ENCODE measurements at places on chromosomes 1 and 21.

DNA sequence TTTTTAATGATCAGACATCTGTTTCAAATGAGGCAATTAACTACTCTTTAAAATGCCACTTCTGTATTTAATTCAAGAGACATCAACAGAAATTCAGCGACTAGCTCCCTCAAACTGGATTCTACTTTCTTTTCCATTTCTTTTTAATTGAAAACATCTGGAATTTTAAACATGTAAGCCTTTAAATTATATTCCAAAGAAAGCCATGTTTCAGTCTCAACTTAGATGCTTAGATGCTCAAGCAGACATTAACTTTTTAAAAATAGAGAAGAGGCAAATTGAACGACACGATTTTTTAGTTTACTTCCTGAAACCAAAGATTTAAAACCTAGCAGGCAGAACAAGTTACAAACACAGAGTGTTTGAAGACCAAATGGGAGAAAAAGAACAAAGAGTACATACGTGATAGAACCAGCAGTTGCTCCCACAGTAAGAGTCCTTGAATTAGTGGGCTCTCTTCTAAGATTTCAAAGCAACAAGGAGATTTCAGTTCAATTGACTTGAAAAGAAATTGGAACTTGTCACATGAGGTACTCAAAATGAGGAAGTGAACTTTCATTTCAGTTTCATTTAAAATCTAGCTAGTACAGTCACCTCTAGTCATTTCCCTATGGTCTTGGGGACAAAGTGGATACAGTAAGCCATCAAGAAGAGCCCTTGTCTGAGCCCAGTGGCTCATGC, at the start of gene CTSS:
Gene CTSS, minus strand, starts transcription at position 483 of the 681 bp plus-strand sequence. CDS start 1,015 bp downstream, outside the sequence.
- peak; percentile 14 for DNase-seq

- DNase-seq: peak; percentile 75
Measured at GRCh38 chr1:150922519-150922975, 3.6 kb upstream of the SETDB1 start.

GRCh38 chr21:25884311-25884710, 149.5 kb downstream of the GABPA start:
- DNase-seq: no peak

DNA sequence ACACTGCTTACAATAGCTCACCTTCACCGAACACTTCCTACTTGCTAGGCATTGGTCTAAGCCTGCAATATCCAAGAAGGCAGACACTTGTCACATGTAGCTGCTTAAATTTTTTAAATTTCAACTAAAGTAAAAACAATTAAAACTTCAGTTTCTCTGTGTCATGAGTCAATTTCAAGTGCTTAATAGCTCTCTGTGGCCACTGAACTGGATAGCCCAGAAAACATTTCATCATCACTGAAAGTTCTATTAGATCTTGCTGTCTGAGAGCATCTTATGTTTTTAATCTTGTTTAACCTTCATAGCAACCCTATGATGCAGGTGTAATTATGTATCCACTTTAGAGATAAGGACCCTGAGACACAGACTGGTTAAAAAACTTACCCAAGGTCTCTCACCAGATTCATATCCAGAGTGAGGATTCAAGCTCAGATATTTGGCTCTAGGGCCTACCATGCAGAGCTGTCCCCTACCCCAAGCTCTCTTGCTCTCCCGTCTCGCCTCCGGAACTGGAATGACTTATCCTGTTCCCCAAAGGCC, 2.6 kb upstream of the FCRL6 start:
- no peak for DNase-seq

DNA sequence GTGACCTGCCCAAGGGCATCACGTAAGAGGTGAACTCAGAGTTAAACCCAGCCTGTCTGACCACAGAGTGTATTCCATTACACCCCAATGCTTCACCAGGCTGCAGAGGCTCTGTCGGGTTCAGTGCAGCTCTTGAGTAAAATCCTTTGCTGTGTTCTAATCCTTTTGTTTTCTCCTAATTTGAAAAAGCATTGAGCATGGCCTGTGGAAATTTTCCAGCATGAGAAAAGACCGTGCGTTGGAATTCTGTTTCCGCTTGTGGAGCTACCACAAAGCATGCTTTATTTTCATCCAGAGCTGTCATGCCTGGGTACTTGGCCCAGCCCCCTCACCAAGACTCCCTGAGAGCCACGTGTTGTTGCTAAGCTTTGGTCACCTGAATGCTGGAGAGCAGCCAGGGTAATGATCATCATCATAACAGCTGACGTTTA, 317.6 kb downstream of the PRDM2 start:
- DNase-seq: no peak

GRCh38 chr1:29208442-29208841, 22.3 kb downstream of the MECR start:
- DNase-seq: no peak
